Fibroblast of skin of back (primary cell): ENCODE measurements at places on chromosomes 13 and 19.

- no peak for DNase-seq
These were observed 16.9 kb upstream of the SOHLH2 start for GRCh38 chr13:36231236-36231635.

- DNase-seq, result no peak
These were observed 55.9 kb upstream of the UQCRFS1 start for GRCh38 chr19:29268721-29269393.

- DNase-seq, result no peak
These were observed 144.1 kb upstream of the TMTC4 start for GRCh38 chr13:100818711-100819110.

- no peak for DNase-seq
These were observed 792.0 kb downstream of the UQCRFS1 start for GRCh38 chr19:28420811-28421550.

GRCh38 chr19:15780610-15781418 is 6.6 kb upstream of the OR10H5 start:
- DNase-seq, result no peak
